H9 (cell line): ENCODE measurements at places on chromosomes 3 and 15. TPM values are rescaled to one million over a fixed set of nuclear protein-coding genes. Genes with fewer than 3 reads are reported as not detected.

ADIPOQ gene
- total RNA-seq, result not detected in 2 replicates

TF gene
- 0.09 and 0.18 TPM in 2 replicates for total RNA-seq

DNA sequence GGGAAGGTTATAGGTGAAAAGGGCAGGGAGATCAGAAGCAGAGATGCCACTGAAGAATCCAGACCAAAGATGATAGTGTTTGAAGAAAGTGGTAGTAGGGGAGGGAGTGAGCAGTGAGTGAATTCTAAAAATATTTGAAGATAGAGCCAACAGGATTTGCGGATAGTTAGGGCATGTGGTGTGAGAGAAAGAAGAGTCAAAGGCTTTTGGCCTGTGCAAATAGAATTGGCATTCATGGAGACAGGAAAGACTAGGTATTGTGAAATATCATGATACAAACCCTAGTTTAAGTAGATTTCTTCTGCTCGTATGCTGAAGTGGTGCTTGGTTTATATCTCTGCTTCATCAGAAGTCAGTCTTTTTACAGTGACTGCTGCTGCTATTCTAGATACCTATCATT, 224.2 kb upstream of the CFAP20DC start:
- no peak for DNase-seq
- no peaks in the 10 kb centered on the region for H3K27me3 ChIP-seq
- no peaks in the 10 kb centered on the region for H3K36me3 ChIP-seq
- H3K4me3 ChIP-seq, result no peak overlapping the region
- H3K4me1 ChIP-seq, result no peaks in the 10 kb centered on the region; the same call in 1 of the 2 replicates
- H3K27ac ChIP-seq, result no peak overlapping the region

- DNase-seq, result peak; percentile 75
- no peaks in the 10 kb centered on the region for H3K36me3 ChIP-seq
- H3K27me3 ChIP-seq, result no peaks in the 10 kb centered on the region
- no peak overlapping the region for H3K4me3 ChIP-seq
- no peak overlapping the region for H3K27ac ChIP-seq
Measured at GRCh38 chr3:56988458-56989168, 71.9 kb upstream of the SPATA12 start.

ZNF660 gene
- total RNA-seq, result 16.4 and 18.7 TPM in 2 replicates

A4GNT gene
- not detected in 2 replicates for total RNA-seq

GRCh38 chr3:71896751-71897150, 111.8 kb upstream of the PROK2 start:
- H3K27me3 ChIP-seq, result no peaks in the 10 kb centered on the region
- no peaks in the 10 kb centered on the region for H3K36me3 ChIP-seq
- no peaks in the 10 kb centered on the region for H3K4me1 ChIP-seq
- H3K4me3 ChIP-seq, result no peak overlapping the region
- no peak for DNase-seq

DNA sequence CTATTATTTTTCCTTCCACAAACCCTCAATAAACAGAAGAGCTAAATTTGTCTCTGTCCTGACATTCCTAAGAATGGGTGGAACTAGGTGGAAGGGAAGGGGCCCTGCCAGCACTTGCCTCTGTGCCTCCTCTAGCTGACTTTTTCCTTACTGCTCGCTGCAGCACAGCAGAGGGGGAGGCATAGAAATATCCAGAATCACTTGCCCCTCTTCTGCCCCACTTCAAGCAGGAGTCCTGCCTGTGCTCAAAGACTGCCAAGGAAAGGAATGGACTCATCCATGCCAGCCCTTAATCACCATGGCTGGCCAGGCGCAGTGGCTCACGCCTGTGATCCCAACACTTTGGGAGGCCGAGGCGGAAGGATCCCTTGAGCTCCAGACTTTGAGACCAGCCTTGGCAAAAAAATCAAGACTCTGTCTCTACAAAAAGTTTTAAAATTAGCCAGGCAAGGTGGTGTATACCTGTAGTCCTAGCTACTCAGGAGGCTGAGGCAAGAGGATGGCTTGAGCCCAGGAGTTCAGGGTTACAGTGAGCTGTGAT, 51.8 kb downstream of the ADCY5 start:
- DNase-seq, result no peak
- H3K27me3 ChIP-seq, result no peaks in the 10 kb centered on the region
- H3K36me3 ChIP-seq, result no peaks in the 10 kb centered on the region; the same call in 2 of the 3 replicates
- no peak overlapping the region for H3K4me3 ChIP-seq

DNA sequence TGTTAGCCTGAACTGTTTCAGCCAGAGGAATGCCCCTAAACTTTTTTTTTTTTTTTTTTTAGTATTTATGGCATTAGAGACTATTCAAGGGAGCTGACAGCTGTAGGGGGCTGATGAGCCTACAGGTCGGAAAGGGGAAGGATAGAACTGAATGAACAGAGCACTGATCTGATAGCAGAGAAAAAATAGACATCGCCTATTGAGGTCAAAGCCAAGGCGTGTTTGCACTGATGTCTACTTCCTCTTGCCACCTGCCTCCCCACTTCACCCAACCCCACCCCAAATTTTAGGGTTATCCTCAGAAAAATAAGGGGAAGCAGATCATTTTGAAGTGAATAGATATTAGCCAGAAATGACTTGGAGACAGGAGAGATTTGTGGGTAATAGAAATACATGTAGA, 3.0 kb upstream of the ZMAT3 start:
- no peaks in the 10 kb centered on the region for H3K27me3 ChIP-seq
- no peak overlapping the region for H3K4me3 ChIP-seq
- H3K36me3 ChIP-seq, result no peaks in the 10 kb centered on the region
- no peak for DNase-seq

NTRK3 gene
- 2.4 and 2.5 TPM in 2 replicates for total RNA-seq

DNA sequence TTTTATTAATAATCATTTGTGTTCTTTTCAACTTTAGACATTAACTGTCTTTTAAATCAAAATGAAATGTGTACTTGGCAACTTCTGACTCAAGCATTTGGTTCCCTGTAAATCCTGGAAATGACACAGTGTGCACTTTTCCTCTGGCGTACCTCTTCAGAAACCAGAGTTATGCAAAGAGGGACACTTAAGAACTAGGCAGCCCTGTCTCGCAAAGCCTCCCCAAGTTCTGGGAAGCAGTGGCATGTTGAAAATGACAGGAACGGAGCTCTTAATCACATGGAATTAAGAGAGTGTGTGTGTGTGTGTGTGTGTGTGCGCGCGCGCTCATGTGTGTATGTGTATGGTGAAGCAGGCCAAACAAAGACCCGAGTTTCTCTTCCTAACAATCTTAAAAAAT, 707.4 kb downstream of the MECOM start:
- no peaks in the 10 kb centered on the region; the same call in 1 of the 2 replicates for H3K4me1 ChIP-seq
- no peak overlapping the region for H3K27ac ChIP-seq
- H3K27me3 ChIP-seq, result no peaks in the 10 kb centered on the region
- no peak for DNase-seq
- H3K4me3 ChIP-seq, result no peak overlapping the region
